ENCODE measurements at places on chromosomes 2 and 18.
A peak's percentile ranks its signal among the peaks of the same experiment; 100 is the strongest.

DNA sequence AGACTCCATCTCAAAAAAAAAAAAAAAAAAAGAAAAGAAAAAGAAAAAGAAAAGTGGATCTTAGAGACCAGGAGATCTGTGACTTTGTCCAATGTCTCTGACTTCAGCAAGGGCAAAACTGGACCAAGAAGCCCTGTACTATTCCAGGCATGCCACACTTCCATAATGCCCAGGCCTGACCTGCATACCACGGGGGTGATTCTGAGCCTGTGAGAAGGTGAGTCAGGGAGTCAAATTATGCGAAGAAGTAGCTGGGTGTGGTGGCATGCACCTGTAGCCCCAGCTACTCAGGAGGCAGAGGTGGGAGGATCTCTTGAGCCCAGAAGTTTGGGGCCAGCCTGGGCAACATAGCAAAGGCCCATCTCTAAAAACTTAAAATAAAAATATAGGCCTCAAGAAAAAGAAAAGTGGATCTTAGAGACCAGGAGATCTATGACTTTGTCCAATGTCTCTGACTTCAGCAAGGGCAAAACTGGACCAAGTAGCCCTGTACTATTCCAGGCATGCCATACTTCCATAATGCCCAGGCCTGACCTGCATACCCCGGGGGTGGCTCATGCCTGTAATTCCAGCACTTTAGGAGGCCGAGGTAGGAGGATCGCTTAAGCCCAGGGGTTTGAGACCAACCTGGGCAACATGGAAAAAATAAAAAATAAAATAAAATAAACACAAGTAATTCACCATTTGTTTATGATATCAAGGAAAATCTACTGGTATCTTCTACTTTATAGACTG, 12.2 kb upstream of the PUM2 start:
- DNase-seq: no peak

- no peak for DNase-seq
Measured at GRCh38 chr2:219638948-219639755, 11.7 kb downstream of the SLC4A3 start.

GRCh38 chr2:238728330-238729260, 119.3 kb upstream of the TWIST2 start:
- peak; percentile 91 for DNase-seq

DNA sequence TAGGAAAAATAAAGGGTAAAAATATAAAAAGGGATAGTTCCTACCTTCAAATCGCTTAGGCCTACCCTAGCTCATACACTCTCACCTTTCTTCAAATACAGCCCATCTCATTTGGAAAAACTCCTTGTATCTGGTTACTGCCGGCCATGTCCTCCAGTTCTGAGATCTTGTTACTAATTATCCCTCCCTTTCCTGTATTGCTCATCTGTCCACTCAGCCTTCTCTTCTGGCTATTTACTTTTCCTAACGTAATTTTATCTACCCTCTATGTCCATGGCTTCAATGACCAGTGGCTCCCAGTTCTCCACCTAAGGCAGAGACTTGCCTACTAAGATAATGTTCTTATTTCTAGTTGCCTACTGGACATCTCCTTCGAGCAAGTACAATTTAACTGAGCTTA, 342.9 kb upstream of the ACVR2A start:
- no peak for DNase-seq
